ENCODE measurements at places on chromosomes 13 and 19.

DNA sequence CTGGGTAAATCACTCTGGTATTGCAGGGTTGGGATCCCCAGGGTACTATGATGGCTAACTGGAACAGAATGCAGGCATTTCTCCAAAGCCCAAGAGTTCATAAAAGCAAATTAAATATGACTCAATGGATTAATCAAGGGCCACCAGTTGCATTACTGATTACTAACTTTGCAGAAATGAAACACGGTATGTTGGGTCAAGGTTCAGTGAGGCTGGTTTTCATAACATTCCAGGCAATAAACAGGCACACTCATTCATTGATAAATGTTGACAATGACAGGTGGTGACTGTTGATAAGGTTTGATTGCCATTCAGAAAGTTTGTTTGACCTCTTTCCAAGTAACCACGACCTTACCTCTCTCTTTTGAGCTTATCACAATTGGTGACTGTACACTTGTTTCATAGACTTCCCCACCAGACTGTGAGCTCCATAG, 506 bp upstream of the AP1M1 start:
- DNase-seq = no peak

DNA sequence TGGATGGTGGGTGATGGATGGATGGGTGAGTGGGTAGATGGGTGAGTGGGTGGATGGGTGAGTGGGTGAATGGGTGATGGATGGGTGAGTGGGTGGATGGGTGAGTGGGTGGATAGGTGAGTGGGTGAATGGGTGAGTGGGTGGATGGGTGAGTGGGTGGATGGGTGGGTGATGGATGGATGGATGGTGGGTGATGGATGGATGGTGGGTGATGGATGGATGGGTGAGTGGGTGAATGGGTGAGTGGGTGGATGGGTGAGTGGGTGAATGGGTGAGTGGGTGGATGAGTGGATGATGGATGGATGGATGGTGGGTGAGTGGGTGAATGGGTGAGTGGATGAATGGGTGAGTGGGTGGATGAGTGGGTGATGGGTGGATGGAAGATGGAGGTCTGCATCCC, 2.8 kb downstream of the SMIM24 start:
- DNase-seq = no peak

GRCh38 chr13:53782488-53782961, 753.9 kb downstream of the OLFM4 start:
- no peak for DNase-seq

GRCh38 chr19:44111910-44112463, 1.2 kb upstream of the ZNF225 start:
- DNase-seq = no peak

- DNase-seq = no peak
These were observed 11.6 kb downstream of the TPM4 start for GRCh38 chr19:16087940-16088339.

- no peak for DNase-seq
These were observed 532.7 kb upstream of the SPRY2 start for GRCh38 chr13:80873589-80873988.

- no peak for DNase-seq
These were observed 473.6 kb upstream of the SPRY2 start for GRCh38 chr13:80814541-80814940.

- DNase-seq = no peak
These were observed 10.9 kb downstream of the MIR17HG start for GRCh38 chr13:91358387-91358782.

- DNase-seq = no peak
These were observed 86.7 kb upstream of the GPR12 start for GRCh38 chr13:26847281-26847680.

- DNase-seq = no peak
These were observed 57.8 kb downstream of the SPATA13 start for GRCh38 chr13:24218338-24218737.

- no peak for DNase-seq
These were observed 64.8 kb downstream of the DHRS12 start for GRCh38 chr13:51739027-51739764.

GRCh38 chr13:25881136-25881926, 170.5 kb downstream of the SHISA2 start:
- DNase-seq = no peak

- no peak for DNase-seq
These were observed 14.5 kb downstream of the ERCC2 start for GRCh38 chr19:45355910-45356309.

DNA sequence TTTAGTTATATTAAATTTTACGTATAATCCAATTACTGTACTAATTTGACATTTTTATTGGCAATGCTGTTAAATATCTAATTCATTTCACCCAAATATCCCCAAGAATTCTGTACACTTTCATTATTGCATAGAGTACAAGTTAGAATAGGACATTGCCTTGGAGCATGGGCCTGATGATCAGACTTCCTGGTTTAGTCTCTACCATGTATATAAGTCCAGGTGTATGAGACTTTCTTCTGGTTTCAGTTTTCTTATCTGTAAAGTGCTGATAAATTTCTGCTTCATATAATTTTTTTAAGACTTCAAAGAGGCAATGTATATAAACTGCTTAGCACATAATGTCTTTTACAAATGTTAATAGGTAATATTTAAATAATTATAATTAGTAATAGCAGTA, 179.4 kb downstream of the KLF12 start:
- no peak for DNase-seq

DNA sequence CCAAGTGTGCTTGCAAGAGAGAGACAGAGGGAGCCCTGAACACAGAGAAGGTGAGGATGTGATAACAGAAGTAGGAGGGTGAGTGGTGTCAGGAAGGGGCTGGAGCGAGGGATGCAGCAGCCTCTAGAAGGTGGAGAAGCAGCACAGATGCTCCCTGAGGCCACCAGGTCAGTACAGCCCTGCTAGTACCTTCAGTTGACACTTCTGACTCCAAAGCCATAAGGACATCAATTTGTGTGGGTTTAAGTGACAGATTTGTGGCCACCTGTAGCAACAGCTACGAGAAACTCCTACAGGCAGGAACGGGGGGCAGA, 6.9 kb downstream of the ERICH4 start:
- DNase-seq = no peak

DNA sequence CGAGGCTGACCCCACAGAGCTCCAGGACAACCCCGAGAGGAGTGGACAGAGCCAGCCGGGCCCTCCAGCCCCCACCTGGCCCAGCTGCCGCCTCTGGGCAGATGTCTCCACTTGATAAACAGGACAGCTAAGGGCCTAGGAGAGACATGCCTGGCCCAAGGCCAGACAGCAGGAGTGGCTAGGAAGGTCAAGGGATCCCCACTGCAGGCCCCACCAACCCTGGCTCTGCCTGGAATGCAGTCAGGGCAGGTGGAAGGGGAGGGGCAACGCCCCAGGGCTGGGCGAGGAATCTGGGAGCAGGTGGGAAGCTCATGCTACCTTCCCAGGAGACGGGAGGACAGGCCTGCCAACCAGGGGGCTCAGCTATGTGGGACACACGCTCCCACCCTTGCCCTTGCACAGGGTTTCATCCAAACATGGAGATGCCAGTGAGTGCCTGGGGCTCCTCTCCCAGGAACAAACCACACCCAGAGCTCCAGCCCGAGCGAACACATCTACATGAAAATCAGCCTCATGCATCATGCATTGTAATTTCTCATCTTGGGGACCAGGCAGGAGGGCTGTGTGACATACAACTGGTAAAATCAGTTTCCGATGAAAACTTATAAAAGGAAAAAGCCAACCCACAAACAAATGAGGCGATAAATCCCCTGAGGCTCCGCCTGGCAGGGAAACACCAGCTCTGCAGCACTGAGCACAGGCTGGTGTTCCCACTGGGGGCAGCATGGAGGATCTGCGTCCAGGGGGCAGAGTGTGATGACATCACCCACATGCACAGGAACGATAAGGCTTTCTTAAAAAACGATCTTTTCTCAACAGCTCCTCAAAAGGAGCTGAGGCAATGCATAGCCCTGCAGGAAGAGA, 25.0 kb downstream of the SH3GL1 start:
- no peak for DNase-seq

DNA sequence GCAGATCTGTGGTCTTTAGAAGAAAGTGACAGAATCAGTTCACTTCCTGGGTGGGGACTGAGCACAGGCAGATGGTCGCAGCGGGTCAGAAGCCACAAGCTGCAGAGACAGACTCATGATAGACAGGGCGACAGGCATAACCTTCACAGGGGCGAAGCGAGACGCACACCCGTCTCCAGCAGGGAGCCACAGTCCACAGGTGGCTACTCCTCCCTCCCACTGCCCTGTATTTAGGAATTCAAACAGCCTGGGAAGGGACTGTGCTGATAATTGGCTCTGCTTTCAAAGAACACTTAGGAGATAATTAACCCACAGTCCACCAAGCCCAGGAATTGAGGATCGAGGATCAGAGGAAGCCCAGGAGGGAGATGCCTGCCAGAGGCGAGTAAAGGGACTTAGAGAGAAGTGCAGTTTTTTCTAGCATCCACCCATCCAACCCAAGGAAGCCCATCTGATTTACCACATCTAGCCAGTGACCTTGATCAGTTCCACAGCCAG, 23.2 kb downstream of the RFX2 start:
- no peak for DNase-seq

GRCh38 chr13:113995051-113995601, 21.2 kb upstream of the C13orf46 start:
- no peak for DNase-seq

GRCh38 chr13:35699825-35700510, 223.5 kb upstream of the MAB21L1 start:
- DNase-seq = no peak

- no peak for DNase-seq
These were observed 273.1 kb downstream of the PCDH20 start for GRCh38 chr13:61142506-61142905.

GRCh38 chr13:109088624-109088917, 459.2 kb downstream of the MYO16 start:
- DNase-seq = no peak

DNA sequence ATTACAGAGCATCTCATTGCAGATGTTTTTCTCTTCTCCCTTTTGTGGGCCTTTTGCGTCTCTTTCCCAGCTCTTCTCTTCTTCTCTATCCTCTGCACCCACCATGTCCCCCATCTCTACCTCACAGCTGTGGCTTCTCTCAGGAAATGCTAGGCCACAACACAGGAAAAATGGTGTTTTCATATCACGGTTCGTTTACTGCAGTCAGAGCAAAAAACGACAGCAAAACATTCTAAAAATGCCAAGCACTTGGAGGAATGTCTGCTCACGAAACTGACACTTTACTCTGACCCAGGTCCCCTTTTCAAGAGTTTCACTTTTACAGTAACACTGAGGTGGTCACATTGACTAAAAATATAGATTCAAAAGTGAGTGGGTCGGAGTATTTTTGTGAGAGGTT, 152.2 kb downstream of the DCT start:
- DNase-seq = no peak

DNA sequence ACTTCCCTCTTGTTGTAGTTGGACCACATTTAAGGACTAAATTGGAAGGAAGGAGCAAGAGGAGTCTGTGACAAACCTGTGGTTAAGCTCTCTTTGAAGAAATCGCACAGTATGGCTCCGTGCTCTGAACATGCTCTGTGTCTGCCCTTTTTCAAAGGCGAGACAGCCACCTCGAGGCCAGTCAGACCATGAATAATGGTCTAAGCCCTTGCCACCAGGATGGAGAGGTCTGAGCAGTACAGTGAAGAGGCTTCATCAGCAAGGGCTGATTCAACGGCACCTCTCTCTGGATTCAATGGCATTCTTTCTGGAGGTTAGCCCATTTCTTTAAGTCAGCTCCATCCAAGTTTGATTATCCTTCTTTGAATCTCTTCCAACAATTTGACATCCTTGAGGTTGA, 30.9 kb downstream of the FAM216B start:
- no peak for DNase-seq

DNA sequence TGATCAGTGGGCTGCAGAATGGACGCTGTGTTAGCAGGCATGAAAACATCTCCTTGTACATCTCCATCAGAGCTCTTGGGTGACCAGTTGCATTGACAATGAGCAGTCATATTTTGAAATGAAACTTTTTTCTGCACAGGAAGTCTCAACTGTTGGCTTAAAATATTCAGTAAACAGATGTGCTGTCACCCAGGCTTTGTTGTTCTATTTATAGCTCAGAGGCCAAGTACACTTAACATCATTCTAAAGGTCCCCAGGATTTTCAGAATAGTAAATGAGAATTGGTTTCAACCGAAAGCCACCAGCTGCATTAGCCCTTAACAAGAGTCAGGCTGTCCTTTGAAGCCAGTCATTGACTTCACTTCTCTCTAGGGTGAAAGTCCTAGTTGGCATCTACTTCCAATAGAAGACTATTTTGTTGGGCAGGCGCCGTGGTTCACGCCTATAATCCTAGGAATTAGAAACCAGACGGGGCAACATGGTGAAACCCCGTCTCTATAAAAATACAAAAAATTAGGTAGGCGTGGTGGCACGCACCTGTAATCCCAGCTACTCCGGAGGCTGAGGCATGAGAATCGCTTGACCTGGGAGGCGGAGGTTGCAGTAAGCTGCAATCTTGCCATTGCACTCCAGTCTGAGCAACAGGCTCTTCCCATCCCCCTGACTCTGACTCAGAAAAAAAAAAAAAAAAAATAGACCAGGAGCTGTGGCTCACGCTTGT, 7.9 kb upstream of the PDE4A start:
- DNase-seq = no peak

DNA sequence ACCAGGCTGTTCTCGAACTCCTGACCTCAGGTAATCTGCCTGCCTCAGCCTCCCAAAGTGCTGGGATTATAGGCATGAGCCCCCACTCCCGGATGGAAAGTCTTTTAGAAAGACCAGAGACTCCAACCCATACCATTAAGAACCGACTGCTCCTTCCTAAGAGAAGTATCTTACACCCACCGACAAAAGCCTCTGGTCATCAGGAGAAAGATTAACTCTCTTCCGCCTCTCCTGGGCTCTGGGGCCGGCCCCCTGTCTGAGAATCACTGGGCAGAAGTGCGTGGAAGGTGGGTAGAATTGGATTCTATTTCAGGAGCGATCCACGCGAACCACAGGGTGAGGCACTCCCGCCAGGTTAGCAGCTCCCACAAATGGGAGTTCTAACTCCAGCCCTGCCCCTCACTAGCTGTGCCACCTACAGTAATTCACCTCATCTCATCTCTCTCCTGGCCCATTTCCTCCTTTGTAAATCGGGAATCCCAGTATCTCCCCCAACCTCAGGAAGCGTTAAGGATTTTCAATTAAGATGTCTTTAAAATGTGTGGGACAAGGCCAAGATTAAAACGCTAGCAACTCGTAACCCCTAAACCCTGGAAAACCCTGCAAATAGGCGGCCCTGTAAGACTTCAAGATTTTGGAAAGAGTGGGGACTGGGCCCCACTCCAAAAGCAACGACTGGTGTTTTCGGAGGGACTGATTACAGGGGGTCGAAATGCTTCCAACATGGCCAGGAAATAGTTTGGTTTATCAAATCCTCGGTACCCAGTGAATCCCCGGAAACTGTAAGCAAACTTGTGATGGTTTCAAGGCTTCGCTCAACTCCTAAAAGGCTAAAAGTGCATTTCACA, 1.3 kb downstream of the HNRNPL start:
- no peak for DNase-seq

All from activated T-helper 1 cell treated with anti-CD3 and anti-CD28 coated beads, Interleukin-2, amount 50 U/mL, for 16 hours (primary cell).